Islet precursor cell (in vitro differentiated cells): ENCODE measurements at places on chromosomes 3 and 15.
A peak's percentile ranks its signal among the peaks of the same experiment; 100 is the strongest.

DNA sequence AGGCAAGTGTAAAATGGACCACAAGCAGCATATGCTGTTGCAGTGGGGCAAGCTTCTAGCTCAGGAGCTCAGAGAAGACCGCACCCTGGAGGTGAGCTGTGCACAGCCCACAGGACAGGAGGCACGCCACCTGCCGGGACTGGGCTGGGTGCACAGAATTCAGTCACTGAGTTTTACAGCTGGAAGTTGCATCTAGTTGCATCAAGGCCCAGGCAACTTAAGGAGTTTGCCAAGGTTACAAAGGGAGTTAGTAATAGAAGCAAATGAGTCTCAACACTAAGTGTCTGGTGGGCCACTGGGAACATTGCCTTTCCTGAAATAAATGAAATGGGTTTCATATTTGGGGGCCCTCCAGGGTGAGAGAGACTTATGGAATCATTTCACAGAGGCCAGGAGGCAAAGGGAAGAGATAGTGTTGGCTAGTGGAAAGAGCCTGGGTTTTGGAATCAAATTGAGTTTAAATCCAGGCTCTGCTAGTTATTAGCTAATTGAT is 36.0 kb upstream of the TIMP4 start:
- peak; percentile 72 for DNase-seq

- no peak for DNase-seq
These were observed 31.4 kb upstream of the CHRNB4 start for GRCh38 chr15:78672285-78673014.

DNA sequence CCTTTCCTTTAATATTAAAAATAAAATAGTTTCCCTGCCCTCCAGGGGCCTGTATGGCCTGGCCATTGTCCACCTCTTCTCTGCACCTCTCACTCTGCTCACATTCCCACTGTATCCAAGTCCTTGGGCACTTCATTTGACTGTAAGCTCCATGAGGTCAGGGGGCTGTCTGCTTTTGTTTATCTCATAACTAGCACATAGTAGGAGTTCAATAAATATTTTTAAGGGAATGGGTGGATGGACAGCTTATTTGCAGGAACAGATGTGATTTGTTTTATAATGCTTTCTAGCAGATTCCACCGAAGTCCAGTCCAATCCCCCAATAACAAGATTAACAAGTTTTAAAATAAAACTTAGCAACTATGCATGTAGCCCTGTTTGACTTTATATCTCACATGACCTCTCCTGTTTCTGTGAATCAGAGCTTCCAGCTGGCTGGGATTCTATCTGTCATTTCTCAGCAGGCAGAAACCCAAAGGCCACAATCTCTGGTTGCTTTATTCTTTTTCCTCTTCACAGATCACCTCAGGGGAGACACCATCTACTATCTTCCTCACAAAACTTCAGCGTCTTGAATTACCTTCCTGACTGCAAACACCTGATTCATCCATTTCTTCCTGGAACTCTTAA is 123.0 kb upstream of the NR2F2 start:
- no peak for DNase-seq

DNA sequence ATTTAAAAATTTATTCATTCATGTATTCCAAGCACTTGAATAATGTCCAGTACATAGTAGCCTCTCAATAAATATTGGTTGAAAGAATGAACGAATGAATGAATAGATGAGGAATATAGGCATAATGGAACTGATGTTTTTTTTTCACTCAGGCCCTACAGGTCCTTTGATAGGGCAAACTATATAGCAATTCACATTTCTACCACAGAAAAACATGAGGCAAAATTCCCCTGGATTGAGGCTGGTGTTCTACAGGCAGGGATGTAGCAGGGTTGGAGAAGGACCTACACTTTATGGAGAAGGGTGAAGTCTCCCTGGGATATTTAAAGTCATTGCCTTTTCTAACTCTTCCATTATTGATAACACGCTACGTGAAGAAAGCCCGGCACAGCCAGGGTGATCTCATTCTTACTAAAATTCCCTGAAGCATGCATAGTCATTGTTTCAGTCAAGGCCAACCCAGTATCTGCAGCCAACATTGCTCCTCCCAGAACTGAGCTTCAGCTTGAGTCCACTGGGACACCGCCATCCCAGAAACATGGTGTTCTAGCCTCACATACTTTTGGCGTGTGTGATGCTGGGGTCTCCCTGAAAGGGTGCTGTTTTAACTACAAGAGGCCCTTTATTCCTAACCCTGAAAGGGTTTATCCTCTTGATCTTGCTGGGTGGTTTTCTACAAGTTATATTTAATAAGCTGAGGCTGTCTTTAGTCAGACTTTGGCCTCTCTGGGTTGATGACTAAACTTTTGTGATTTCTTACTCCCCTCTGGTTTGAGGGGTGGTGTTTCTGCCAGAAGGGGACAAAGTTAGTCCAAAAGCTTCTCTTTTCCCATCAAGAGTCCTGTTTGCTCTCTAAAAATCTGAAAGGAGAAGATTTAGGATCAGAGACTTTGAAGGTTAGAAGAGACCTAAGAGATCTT is 25.9 kb upstream of the FBN1 start:
- DNase-seq = no peak

GRCh38 chr3:38455639-38456430 is 2.1 kb downstream of the ACVR2B start:
- peak; percentile 79 for DNase-seq

GRCh38 chr3:39529577-39529976 is 62.1 kb downstream of the MOBP start:
- no peak for DNase-seq

- no peak for DNase-seq
These were observed 69.6 kb downstream of the CGNL1 start for GRCh38 chr15:57445872-57446271.

GRCh38 chr3:18556503-18557135 is 131.5 kb upstream of the SATB1 start:
- DNase-seq = no peak

- DNase-seq = no peak
These were observed 106.2 kb downstream of the DGKG start for GRCh38 chr3:186255703-186256331.

- DNase-seq = peak; percentile 88
These were observed 64.3 kb downstream of the KLF13 start for GRCh38 chr15:31390777-31391486.

DNA sequence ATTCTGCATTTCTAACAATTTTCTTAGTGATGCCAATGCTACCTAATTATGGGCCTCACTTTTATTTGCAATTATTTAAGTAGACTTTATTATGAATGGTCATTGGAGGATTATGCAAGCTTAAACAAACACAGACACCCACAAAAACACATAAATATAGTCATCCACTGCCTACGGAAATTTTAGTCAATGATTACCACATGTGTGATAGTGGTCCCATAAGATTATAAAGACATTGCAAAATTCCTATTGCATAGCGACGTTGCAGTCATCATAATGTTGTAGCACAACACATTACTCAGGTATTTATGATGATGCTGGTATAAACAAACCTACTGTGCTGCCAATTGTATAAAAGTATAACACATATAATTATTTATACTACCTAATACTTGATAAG is 247.8 kb upstream of the ALCAM start:
- no peak for DNase-seq

- DNase-seq = no peak
These were observed 3.6 kb upstream of the ZNF148 start for GRCh38 chr3:125378762-125379161.

DNA sequence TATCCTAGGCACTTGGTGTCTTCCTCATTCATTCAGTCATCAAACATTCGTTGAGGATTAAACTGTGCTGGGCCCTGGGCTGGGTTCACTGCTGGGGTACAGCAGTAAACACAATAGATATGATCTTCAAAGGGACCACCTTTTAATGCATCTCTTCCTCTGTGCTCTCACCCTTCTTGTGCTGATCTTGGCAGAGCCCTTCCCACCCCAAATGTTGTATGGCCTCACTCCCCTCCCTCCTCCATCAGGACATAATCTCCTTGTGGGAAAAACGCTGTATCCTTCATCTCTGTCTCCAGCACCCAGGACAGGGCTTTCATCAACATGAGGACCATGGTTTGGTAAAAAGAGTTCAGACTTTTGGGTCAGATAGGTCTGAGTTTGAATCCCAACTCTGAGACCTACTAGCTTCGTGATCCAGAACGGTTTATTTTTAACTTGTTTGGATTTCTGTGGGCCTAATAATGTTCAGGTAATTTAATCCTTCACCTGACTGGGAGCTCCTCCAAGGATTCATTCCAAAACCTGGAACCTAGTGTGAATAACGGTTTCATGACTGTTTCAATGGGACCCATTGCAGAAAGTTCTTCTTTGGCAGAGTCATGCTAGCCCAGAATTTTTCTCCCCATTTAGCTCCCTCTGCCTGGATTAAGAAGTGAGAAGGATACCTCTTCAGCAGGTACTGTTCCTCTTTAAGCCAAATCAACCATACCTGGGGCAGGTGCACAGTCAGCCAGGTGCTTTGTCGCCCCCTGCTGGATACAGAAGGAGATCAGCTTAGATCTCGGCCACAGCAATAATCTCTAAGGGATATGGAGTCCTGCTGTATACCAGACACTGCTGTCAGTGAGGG is 5.2 kb upstream of the WNT7A start:
- peak; percentile 84 for DNase-seq

- no peak for DNase-seq
These were observed 51.2 kb downstream of the RAF1 start for GRCh38 chr3:12612514-12613226.

DNA sequence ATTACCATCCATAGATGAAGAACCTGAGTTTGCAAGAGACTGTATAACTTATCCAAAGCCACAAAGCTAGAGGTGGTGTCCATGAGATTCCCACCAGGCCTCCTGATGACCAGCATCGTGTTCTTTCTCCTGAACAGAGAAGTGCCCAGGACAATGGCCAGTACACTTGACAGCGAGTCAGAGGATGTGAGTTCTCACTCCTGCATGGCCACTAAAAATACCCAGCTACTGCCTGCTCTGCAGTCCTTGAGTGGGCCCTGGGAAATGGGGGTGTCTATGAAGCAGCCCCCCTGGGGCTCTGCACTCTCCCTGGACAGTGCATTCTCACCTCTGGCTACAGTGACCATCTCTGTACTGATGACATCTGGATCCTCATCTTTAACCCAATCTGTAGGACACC is 201.2 kb downstream of the RPLP1 start:
- DNase-seq = peak; percentile 35

- DNase-seq = no peak
These were observed 1.6 kb downstream of the RARB start for GRCh38 chr3:25429361-25430286.

DNA sequence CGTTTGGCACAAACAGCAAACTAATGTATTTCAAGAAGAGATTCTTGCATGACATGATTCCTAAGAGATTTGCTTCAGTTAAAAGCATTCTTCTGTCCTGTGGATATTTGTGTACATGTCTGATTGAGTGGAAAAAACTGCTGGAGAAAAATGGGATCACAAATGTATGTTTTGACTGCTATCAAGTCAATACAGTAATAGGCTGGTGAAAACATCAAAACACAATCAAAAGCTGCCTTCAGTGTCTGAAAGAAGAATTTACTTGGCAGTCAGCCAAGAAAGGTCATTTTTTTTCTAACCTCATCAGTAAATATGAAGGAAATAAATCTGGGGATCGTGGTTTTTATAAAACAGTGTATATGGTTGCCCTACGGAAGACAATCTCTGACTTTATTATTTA is 1214.8 kb downstream of the NSUN3 start:
- DNase-seq = no peak

DNA sequence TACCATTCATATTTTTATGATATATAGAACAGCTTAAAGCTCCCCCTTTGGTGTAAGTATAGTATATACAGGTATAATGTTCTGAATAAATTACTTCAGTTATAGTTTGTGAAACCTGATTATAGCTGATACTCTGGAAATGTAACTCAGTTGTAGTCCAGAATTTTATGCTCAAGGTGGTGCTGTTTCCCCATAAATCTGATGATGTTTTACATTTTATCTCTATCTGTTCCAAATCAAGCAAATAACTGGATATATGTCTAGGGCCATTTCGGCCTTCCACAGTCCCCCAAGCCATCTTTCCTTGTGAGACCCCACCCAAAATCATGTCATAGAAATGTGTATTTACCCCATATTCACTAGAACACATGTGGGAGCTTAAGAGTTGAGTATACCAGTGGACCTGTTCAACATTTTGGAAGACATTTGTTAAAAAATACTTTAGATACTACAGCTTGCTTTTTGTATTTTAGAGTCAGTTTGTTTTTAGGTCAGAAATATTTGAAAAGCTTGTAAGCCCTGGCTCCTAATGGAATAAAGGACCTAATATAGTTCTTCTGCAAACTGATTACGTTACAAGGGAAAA is 107.1 kb downstream of the ATG7 start:
- no peak for DNase-seq

DNA sequence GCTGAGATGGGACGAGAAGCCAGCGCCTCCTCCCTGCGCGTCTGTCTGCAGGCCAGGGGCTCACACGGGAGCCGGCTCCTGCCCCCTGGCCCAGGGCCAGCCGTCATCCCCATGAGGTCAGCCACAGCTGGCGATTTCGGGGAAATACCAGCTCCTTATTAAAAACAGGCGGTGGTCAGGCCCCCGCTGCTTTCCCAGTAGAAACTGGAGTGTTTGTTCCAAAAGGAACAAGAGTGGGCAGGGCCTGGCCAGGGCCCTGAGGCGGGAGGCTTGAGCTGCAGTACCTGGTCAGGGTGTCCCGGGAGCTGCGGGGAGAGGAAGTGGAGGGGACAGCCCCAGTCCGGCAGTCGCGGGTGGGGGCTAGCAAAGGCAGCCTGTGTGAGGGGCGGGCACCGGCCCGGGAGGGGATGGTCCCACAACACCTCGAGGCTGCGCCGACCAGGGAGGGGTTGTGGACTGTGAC is 17.8 kb downstream of the MYL3 start:
- DNase-seq = peak; percentile 92

- DNase-seq = no peak
These were observed 621.4 kb upstream of the ALCAM start for GRCh38 chr3:104745313-104745712.

DNA sequence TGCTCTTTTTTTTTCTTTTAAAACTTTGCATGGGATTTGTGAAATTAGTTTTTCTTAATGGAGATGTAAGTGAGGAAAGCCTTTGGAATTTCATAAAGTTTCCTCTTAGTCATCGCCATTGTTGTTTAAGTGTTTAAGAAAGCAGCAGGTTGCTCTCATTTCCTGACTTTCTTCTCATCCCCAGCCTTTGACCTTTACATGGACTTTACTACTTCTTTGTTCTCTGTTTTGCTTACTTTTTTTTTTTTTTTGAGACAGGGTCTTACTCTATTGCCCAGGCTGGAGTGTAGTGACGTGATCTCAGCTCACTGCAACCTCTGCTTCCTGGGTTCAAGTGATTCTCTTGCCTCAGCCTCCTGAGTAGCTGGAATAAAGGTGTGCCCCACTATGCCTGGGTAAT is 38.6 kb downstream of the FBXL2 start:
- no peak for DNase-seq

DNA sequence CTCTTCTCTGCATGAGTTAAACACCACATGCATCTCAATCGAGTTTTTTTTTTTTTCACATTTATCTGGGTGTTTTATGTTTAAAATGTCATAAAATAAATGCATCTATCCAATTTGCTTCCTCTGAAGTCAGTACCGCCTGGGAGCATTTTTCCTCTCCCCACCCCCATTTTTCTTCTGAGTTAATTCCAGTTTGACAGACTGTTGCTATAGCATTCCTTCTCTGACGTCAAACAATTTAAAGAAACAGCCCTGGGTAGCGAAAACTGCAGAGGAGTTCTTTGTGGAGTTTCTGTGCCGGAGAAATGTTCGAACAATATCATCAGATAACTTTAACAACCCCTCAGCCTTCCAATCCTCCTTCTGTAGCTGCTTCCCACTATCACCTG is 900 bp upstream of the GNB4 start:
- DNase-seq = no peak
